ENCODE measurements at places on chromosomes 6 and 20.
A peak's percentile ranks its signal among the peaks of the same experiment; 100 is the strongest.

DNA sequence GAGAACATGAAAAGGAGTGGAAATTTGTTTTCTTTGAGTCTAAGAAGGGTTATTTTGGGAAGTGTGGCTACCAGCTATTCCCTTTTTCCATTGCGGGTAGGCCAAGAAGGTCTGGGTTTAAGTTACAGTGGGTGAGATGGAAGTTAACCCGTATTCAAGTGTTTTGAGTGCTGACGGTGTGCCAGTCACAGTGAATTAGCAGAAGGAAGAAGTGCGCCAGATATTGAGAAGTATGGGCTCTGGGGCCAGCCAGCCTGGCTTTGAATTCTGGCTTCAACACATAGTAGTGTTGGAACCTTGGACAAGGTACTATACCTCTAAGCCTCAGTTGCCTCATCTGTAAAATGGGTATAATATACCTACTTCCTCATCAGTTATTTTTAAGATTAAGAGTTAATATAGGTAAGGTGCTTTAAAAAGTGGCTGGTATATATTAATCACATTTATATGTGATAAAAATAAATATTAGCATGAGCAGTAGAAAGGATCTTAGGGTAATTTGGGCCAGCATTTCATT is 16.3 kb downstream of the ZNF76 start:
- no peak for DNase-seq

DNA sequence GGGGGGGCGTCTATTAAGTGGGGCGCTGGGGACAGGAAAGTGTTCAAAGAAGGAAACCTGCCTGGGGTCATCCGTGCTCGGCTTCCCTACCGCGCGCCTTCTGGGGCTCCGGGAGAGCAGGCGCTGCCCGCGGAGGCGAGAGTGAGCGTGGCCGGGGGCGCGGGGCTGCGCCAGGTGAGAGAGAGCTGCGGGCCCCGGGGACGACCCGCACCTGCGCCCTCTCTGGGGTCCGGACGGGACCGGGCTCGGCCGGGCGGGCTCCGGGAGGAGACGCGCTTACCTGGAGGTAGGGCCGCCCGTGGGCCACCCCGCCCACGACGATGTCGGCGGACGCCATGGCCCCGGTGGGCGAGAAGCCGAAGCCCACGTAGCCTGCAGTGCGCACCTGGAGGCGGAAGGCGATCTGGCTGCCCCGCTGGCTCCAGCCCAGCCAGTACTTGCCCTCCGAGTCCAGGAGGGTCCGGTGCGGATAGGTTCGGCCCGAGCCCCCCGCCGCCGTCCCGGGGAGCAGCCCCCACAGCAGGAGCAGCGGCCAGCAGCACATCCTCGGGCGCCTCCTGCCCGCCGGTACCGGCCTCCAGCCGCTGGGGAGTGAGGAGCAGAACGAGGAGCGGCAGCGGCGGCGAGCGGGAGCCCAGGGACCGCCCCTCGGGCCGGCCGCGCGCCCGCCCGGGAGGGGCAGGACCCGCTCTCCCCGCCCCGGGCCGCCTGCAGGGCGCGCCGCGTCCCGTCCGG is at the start of gene MOXD1:
Gene MOXD1, minus strand, starts transcription at position 593 of the 735 bp plus-strand sequence. Its CDS starts 49 bp downstream, at position 544.
- DNase-seq: peak; percentile 5

DNA sequence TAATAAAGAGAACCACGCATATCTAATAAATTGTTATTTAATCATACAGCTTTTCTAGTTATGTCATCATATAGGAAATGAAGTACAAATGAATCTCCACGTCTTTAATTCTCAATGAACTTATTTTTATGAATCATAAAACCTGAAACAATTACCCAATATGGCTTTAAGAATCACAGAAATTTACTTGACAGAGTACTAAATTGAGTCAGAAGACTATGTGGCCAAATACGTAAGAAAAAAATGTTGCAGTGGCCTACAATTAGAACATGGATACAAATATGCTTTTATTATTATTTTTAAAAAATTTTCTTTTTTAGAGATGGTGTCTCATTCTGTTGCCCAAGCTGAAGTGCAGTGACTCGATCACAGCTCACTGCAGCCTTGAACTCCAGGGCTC is 584.7 kb upstream of the SLC35B3 start:
- DNase-seq: no peak

GRCh38 chr20:37822141-37822601 is 80.8 kb upstream of the VSTM2L start:
- DNase-seq: no peak

DNA sequence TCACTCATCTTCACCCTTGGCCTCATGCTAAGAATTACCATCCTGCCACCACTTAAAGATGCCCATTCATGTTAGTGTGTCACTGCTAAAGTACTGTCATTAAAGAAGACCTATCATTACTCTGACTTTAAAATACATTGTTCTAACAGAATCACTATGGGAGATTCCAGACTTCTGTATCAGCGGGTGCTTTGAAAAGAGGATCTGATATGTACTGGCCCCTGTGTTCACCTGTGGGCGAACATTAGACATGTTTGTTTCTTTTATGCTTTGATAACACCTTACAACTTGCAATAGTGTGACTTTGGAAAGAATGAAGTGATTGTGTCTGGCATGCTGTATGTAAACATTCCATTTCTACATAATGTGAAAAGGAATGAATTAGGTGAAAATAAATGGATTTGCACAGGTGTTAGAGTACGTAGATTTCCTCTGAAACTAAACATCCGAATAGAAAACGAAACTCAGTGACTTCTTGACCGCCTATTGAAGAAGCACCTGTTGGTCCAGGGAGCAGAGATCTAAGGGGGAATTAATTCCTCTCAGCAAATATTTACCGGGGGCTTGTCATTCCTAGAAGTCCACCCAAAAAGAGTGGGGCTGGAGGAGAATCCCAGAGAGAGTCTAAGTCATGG is 132.3 kb downstream of the CARMIL1 start:
- DNase-seq: no peak

DNA sequence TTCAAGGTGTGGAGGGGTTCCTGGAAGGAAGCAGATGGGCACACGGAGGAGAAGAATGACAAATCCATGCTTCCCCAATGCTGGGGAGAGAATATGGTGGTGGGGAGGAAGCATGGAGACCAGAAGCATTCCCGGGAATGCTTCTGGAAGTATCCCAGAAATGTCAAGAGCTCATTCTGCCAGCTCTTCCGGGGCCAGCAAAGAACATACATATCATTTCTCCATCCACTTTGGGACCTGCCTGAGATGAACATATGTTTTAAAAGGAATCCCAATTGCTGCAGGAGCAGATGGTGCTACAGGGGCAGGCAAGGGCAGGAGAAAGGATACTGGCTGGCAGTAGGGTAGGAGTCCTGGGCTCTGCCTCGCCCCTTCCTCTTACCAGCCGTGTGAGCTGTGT is 37.9 kb upstream of the CCDC167 start:
- DNase-seq: no peak

- peak; percentile 34 for DNase-seq
These were observed 598 bp downstream of the TMEM239 start for GRCh38 chr20:2816583-2817340.

DNA sequence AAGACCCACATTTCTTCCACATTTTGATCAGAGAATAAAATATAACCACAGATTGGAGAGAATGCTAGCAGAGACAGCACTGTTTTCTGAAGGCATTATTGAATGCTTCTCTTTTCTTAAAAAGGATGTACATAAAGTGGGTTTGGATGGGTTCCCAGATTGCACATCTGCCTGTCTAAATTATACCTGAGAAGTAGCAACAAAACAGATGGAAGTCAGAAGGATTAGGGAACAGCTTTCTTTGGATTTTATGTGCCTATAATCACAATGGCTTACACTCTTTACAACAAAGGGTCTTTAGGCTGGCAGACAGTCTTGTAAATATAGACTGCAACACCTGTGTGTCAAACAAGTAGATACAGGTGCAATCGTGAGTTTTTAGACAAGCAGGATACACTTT is 622.2 kb upstream of the MANEA start:
- no peak for DNase-seq

DNA sequence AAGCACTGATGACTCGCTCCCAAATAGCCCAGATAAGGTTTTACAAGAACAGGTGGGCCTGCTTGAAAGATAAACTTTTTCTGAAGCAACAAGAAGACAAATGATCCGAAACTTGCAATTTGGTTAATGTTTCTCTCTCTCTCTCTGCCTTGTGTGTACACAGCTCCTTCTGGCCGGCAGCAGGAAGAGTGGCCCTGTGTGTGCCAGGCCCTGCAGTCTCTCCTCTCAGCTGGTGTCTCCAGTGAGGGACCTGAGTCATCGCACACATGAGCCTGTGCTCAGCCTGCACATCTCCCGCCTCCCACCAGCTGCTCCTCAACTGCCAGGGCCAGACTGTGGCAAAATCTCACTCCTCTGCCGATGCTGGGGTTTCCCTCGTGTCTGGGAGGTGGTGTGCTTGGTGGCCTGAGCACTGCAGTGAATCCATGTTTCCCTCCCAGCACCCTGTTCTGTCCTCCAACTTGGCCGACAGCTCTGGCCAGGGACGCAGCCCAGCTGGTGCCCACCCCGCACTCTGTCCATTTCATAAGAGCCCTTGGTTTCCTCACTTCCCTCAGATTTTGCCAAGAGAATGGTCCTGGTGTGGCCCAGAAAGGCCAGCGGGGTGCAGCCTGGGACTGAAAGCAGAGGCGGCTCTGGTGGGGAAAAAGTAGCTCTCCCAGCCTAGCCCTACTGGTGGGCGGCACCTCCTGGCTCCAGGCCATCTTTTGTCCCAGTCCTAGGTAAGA is 49.4 kb downstream of the ERMARD start:
- no peak for DNase-seq
